ENCODE measurements at places on chromosomes 13 and 19.

DNA sequence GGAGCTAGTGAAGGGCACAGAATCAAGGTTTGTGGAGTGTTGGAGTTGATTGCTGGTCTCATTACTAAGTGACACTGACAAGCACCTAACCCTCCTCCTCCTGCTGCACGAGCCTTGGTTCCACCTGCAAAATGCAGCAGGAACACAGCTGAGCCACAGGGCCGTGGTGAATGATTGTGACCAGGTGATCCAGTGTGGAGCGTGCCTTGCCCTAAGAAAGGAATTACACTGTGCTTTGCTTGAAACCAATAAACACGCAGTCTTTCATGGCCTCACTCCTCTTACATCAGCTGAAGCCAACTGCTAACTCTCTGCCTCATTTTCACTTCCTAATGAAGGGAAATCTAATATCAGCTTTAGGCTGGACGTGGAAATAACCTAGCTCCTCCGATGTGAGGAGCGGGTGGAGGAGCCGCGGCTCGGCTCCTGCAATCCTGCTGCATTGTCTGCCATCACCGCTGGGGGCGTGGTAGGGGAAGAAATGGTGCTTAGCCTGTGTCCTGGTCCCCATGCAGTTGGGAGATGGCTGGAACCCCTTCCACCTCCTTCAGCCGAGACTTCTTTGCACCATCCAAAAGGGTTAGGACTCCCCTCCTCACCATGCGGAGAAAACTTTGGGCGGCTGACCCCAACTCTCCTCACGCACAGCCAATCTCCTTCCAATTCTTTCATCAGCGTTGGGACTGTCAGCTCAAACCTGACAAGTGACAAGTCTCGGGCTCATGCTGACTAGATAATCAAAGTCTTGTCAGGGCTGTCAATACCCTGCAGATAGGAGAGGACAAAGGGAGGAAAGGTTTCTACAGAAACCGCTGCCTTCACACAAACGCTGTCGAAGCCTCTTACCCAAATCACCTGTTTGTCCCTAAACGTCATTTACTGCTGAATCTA, 427.9 kb downstream of the ZNF536 start:
- DNase-seq, result no peak

GRCh38 chr13:40026174-40026585, 370.7 kb downstream of the COG6 start:
- DNase-seq, result no peak

- DNase-seq, result no peak
Measured at GRCh38 chr13:97434397-97435201, 630 bp downstream of the RAP2A start.

GRCh38 chr13:75076476-75076875, 405.5 kb downstream of the TBC1D4 start:
- no peak for DNase-seq

- DNase-seq, result no peak
Measured at GRCh38 chr19:17183271-17183761, 31.8 kb upstream of the USE1 start.

GRCh38 chr13:85142351-85142927, 656.8 kb downstream of the SLITRK6 start:
- no peak for DNase-seq

DNA sequence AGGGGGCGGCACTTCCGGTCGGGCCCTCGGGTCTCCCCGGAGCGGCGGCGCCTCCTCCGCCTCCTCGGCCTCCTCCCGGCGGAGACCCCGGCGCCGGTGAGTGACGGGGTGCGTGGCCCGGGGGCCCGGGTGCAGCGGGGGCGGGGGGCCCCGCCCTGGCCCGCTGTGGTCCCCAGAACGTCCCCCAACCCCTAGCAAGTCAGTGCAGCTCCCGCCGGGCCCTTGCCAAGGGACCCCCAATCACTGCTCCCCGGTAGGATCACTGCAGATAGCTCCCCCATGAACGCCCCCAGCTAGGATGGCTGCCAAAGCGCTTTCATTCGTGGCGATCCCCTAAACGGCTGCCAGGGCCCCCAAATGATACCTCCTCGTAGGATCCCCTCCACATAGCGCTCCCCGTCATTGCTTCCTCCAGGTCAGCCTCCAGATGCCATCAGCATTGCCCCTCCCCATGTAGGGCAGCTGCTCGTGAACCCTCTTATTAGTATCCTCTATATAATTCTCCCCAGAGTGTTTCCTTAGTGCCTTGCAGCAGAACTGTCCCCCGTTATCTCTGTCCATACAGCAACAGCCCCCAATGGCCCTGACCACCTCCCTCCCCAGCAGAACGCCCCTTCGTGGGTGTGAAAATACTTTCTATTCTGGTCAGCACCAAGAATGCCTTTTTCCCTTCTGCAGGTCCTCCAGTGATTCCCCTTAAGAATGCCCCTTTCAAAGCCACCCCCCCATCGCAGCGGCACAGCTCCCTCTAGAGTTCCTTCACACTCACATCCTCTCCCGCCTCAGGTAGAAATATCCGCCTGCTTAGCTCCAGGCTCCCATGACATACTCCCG, at the start of gene ZNF865:
Gene ZNF865 (plus strand): TSS at position 11 of the 834 bp plus-strand sequence. CDS start 7,972 bp downstream, outside the sequence.
- peak; percentile 69 for DNase-seq

DNA sequence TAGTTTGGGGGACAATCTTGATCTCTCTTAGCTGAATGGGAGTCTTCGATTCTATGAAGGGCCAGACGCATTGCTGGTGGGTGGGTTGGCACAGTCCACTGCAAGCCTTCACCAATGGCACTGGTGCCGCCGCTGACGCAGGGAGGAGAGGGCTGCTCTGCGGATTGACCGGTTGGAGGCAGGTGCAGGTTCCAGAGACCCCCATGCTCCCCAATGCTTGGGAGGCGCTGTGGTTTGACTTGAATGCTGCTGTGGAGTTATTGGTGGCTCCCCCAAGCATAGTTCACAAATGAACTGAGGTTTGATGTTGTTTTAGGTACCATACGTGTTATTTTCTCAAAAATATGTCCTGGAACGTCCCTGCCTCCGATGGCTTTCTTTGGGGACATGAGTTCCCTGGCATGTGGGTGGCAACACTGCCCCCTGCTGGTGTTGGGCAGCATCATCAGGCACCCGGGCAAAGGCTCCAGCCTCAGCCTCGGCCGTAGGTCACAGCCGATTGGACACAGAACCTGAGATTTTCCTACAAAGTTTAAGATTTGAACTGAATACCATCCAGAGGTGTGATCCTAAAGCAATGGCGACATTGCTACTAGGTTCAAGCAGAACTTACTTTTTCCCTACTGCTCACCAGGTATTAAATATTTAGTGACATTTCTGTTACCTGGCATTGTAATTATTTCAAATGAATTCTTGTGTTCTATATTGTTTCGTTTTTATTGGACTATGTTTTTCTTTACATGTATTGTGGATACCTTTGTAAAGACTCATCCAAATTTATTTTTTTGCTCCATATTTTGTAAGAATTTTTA, 95.5 kb downstream of the ANKRD10 start:
- peak; percentile 66 for DNase-seq

Data from HCT116 (cell line).